ENCODE measurements at places on chromosomes 12 and 14.

- no peak for DNase-seq
- H3K4me1 ChIP-seq: no peaks in the 10 kb centered on the region
- no peaks in the 10 kb centered on the region for H3K36me3 ChIP-seq
Observed at GRCh38 chr12:15846887-15847286, 35.3 kb upstream of the STRAP start.

DNA sequence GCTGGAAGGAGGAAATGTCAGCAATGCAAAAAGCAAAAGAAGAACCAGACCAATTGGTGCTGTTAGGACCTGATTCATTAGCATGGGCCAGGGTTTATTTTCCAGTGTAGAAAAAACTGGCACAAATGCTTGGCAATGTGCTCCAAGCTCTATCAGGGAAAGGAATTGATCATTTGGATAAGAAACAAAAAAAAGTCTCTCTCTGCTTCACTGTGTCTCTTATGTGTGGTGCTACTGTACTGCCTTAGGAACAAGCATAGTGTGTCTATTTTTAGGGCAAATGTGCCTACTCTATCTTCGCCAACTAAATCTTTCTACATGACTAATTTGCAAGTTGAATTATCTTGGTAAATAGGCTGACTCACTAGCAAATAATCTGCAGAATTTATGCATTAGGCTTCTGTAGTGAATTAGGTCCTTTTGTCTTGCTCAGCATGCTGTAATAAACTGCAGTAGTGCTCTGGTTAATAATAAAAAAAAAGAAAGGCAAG, 236.7 kb downstream of the MDGA2 start:
- no peaks in the 10 kb centered on the region for H3K27me3 ChIP-seq
- H3K4me1 ChIP-seq: no peaks in the 10 kb centered on the region
- no peak overlapping the region for H3K4me3 ChIP-seq
- H3K27ac ChIP-seq: no peak overlapping the region

DNA sequence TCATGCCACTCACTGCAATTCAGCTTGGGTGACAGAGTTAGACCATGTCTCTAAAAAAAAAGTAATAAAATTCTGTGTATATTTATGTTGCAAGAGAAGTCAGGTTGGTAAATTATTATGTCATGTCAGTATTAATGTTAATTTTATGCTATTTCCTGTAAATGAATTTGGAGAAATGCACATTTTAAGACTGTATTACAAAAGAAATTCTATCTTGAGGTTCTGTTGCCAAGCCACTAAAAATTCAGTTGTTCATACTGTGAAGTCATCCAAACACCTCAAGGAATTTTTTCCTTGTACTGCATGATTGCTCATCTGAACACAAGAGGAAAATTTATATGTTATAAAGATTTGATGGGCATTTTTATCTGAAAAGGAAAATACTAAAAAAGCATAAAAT, 23.3 kb upstream of the HMGA2 start:
- H3K4me1 ChIP-seq: no peaks in the 10 kb centered on the region
- no peak overlapping the region for H3K4me3 ChIP-seq
- no peaks in the 10 kb centered on the region for H3K36me3 ChIP-seq
- H3K27me3 ChIP-seq: peaks cover 29% of the 10 kb centered on the region

DNA sequence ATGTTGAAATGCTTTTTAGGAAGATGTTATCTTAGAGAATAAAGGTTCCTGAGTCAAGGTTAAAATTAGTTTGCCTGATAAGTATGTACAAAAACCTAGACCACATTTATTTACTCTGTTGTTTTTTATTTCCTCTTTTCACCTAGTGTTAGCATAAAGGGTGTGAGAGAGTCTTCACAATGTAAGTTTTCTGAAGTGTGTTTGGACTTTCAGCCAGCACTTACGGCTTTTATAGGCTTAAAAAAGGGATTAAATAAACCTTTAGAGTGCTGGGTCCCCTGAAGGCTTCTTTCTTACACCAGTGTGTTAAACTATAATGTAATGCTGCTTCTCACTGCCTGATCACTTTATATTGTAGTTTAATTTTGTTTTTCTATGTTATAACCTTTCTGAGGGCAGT, 27.2 kb downstream of the ARHGAP5 start:
- H3K4me3 ChIP-seq: no peak overlapping the region
- peaks cover 19% of the 10 kb centered on the region for H3K4me1 ChIP-seq
- H3K36me3 ChIP-seq: no peaks in the 10 kb centered on the region
- no peak for DNase-seq
- no peaks in the 10 kb centered on the region for H3K27me3 ChIP-seq

DNA sequence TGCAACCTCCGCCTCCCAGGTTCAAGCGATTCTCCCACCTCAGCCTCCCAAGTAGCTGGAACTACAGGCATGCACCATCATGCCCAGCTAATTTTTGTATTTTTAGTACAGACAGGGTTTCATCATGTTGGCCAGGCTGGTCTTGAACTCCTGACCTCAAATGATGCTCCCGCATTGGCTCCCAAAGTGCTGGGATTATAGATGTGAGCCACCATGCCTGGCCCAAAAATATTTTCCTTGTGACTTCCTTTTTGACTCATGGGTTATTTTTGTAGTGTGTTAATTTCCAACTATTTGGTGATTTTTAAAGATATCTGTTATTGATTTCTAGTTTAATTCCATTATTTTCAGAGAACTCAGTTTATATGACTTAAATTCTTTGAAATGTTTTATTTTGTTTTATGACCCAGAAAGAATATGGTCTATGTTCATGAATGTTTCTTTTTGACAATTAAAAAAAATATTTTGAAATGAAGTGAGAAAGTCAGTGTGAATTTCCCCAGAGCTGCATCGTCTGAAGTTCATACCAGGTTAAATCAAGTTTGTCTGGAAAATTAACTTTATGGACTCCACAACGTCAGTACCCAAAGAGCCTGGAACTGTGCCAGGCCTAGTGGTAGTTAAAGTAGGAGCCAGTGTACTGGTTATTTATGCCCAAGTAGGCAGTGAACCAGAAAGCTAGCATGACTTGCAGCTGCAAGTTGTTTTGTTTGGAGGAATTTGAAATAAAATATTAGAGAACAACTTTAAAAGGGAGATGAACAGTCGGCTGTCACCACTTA, 2.8 kb upstream of the CDKL1 start:
- H3K27me3 ChIP-seq: peaks cover 2% of the 10 kb centered on the region
- H3K4me1 ChIP-seq: peaks cover 26% of the 10 kb centered on the region
- no peak for DNase-seq
- H3K27ac ChIP-seq: no peak overlapping the region
- H3K4me3 ChIP-seq: no peak overlapping the region

GRCh38 chr12:116278279-116278626, 760 bp upstream of the MED13L start:
- peak overlapping the region; percentile 68 for H3K27ac ChIP-seq
- peaks cover 11% of the 10 kb centered on the region for H3K36me3 ChIP-seq
- H3K27me3 ChIP-seq: no peaks in the 10 kb centered on the region

DNA sequence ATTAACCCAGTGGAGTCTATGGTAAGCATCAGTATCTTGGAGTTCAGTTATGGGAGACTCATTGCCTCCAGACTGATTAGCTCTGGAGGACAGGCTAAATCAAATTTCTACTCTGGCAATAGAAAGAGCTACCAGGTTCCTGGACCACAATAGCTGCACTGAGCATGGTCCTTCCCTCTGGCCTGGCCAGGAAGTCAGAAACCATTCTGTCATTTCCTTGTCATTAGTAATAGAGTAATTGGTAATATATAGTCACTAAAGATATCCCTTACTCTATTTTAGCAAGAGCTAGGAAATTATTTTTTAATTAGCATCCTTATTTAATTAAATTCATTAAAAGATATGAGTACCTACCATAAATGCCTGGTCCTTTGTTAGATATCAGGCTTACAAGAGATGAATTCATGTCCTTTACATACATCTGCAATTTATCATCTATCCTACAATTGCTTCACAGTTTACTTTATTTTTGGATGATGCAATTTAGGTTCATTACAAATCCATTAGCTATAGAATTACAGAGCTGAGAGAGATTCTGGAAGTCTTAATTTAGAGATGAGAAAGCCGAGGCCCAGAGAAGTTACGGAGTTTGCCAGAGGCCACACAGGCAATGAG, 23.7 kb upstream of the TDRD9 start:
- no peaks in the 10 kb centered on the region for H3K27me3 ChIP-seq
- no peak overlapping the region for H3K4me3 ChIP-seq
- no peak overlapping the region for H3K27ac ChIP-seq
- no peak for DNase-seq

DNA sequence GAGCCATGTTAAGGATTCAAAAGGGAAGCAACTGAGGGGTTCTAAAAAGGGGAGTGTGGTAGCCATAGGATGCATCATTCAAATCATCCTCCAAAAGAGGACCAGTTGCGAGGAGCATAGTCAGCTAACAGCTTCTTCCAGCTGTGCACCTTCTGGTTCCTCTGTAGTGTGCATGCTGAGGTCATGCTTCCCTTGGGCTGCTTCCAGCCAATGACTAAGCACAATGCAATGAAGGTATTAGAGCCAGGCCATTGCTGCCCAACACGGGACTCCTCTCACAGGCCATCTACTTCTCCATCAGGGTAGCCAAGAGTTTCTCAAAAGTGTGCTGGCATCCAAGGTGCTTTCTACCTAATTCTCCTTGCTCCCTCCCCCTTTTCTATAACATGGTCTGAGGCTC, 69.2 kb upstream of the ARID2 start:
- H3K27ac ChIP-seq: peak overlapping the region; percentile 86
- peak overlapping the region; percentile 3 for H3K4me3 ChIP-seq
- H3K27me3 ChIP-seq: no peaks in the 10 kb centered on the region
- peaks cover 43% of the 10 kb centered on the region for H3K4me1 ChIP-seq
- peaks cover 37% of the 10 kb centered on the region for H3K36me3 ChIP-seq

DNA sequence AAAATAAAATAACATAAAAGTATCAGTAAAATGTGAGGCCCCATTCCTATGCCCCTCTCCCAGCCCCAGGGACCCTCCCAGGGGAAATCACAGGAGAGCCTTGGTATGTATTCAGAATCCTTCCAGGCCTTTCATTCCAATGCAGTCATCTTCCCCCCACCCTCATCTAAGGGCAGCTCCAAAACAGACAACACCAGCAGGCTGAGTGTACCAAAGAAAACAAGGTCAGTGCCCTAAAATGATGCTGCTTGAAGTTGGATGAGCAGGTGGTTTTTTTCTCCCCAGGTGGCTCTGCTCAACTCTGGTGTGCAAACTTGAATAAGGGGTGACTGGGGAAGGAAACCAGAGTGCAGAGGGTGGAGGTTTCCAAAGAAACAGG, 56.2 kb downstream of the TSPAN9 start:
- peaks cover 4% of the 10 kb centered on the region for H3K36me3 ChIP-seq
- H3K27ac ChIP-seq: no peak overlapping the region
- DNase-seq: peak; percentile 15
- H3K27me3 ChIP-seq: peaks cover 33% of the 10 kb centered on the region

- DNase-seq: no peak
- peaks cover 7% of the 10 kb centered on the region for H3K4me1 ChIP-seq
- H3K4me3 ChIP-seq: no peak overlapping the region
- no peaks in the 10 kb centered on the region for H3K27me3 ChIP-seq
- peaks cover 18% of the 10 kb centered on the region for H3K36me3 ChIP-seq
Observed at GRCh38 chr14:55038708-55039107, 11.7 kb downstream of the SOCS4 start.

DNA sequence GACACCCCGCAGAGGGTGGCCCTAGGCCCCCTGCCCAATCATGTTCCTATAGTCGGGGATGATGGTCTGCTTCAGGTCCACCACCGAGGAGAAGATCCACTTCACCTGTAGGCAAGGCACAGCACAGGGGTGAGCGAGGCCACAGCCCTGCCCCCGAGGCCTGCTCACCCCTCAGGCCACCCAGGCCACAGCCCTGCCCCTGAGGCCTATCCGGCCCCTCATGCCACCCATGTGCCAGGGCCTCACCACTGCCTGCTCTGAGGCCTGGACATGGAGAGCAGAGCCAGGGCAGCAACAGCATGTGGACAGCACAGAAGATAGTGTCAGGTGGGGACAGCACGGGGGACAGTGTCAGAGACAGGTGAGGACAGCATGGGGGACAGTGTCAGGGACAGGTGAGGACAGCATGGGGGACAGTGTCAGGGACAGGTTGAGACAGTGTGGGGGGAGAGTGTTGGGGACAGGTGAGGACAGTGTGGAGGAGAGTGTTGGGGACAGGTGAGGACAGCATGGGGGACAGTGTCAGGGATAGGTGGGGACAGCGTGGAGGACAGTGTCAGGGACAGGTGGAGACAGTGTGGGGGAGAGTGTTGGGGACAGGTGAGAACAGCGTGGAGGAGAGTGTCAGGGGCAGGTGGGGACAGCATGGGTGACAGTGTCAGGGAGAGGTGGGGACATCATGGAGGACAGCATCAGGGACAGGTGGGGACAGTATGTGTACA, 239.7 kb downstream of the TMEM121 start:
- H3K4me1 ChIP-seq: no peaks in the 10 kb centered on the region
- no peak overlapping the region for H3K4me3 ChIP-seq
- H3K27ac ChIP-seq: no peak overlapping the region
- DNase-seq: no peak
- H3K36me3 ChIP-seq: no peaks in the 10 kb centered on the region

DNA sequence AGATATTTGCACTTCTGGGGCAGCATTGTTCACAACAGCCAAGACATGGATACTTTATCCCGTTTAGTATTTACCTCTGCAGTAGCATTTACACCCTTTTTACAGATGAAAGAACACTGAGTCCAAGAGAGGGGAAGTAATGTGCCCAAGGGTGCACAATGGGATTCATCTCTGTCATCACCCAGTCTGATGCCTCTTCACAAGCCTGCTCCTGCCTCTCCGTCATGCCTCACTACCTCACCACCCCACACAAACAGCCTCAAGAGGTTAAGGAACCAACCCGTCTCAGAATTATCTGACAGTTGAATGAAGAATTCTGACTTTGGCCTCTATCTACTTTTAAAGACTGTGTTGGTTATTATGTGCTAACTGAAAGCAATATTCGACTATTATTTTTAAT, 368.4 kb downstream of the ATP23 start:
- H3K27ac ChIP-seq: no peak overlapping the region

GRCh38 chr12:12265571-12266388, 1.1 kb downstream of the LRP6 start:
- H3K4me3 ChIP-seq: peak overlapping the region; percentile 73
- H3K4me1 ChIP-seq: peaks cover 11% of the 10 kb centered on the region
- no peak overlapping the region for H3K27ac ChIP-seq
- H3K27me3 ChIP-seq: peaks cover 52% of the 10 kb centered on the region
- H3K36me3 ChIP-seq: no peaks in the 10 kb centered on the region

GRCh38 chr12:106287364-106287763, 15.2 kb upstream of the TCP11L2 start:
- no peak overlapping the region for H3K4me3 ChIP-seq
- peaks cover 36% of the 10 kb centered on the region for H3K27me3 ChIP-seq
- no peaks in the 10 kb centered on the region for H3K4me1 ChIP-seq
- H3K27ac ChIP-seq: no peak overlapping the region

DNA sequence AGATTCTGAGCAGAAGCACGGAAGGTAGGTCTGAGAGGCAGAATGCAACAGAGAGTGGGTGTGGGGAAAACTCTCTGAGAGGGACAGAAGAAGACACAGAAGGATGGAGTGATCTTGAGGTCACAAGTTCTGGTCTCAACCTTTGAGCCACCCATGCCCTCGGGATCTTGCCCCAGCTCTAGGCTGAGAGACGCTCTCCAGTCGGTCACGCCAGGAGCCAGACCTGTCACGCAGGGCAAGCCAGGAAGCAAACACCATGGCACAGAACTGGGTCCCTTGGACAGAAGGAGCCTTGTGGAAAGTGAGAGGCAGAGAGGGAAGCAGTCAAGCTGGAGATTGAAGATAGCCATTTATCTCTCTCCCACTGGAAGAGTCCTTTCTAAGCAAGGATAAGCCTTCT, 79.0 kb downstream of the VWF start:
- no peak overlapping the region for H3K27ac ChIP-seq
- H3K27me3 ChIP-seq: peaks cover 14% of the 10 kb centered on the region
- DNase-seq: no peak
- H3K4me1 ChIP-seq: no peaks in the 10 kb centered on the region
